ENCODE measurements at places on chromosomes 3 and 15.

DNA sequence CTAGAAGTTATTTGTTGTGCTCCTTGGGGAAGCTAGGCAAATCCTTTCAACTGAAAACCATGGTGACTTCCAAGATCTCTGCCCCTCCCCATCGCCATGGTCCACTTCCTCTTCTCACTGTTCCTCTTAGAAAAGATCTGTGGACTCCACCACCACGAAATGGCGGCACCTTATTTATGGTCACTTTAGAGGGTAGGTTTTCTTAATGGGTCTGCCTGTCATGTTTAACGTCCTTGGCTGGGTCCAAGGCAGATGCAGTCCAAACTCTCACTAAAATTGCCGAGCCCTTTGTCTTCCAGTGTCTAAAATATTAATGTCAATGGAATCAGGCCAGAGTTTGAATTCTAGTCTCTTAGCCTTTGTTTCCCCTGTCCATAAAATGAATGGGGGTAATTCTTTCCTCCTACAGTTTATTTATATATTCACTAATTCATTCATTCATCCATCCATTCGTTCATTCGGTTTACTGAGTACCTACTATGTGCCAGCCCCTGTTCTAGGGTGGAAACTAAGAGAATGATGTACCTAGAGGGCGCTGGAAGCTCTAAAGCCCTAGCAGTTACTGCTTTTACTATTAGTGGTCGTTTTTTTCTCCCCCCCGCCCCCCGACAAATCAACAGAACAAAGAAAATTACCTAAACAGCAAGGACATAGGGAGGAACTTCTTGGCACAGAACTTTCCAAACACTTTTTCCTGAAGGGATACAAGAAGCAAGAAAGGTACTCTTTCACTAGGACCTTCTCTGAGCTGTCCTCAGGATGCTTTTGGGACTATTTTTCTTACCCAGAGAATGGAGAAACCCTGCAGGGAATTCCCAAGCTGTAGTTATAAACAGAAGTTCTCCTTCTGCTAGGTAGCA is 657 bp downstream of the PATL2 start:
- no peak for DNase-seq

GRCh38 chr3:72657666-72658065 is 190.6 kb downstream of the SHQ1 start:
- no peak for DNase-seq

DNA sequence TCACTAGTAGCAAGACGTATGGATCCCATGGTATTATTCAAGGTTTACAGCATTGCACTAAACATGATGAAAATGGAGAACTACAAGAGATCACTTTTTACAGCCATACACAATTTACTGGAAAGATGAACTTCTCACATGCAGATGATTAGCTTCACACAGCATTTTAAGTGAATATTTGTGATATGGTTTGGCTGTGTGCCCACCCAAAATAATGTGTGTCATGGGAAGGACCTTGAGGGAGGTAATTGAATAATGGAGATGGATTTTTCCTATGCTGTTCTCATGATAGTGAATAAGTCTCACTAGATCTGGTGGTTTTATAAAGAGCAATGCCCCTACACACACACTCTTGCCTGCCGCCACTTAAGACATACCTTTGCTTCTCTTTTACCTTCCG is 662.0 kb upstream of the CCDC54 start:
- DNase-seq, result no peak

GRCh38 chr15:52292780-52293392 is 2.7 kb downstream of the MYO5C start:
- DNase-seq, result no peak

DNA sequence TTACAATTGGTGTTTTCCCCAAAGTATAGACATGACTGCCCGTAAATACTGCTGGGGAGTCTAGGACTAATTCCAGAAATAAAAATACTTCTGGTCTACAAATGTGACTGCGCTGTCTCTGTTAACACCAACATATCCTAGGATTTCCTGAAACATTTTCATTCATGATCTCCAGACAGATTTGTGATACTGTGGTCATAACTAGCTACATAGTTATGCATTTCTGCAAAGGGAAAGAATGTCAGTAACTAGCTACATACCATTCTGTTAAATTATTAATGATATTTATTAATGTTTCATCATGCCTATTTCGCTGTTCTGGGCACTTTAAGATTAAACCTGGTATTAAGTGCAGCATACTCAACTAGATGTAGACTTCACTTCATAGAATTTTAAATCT is 33.3 kb downstream of the SETD5 start:
- DNase-seq, result no peak

DNA sequence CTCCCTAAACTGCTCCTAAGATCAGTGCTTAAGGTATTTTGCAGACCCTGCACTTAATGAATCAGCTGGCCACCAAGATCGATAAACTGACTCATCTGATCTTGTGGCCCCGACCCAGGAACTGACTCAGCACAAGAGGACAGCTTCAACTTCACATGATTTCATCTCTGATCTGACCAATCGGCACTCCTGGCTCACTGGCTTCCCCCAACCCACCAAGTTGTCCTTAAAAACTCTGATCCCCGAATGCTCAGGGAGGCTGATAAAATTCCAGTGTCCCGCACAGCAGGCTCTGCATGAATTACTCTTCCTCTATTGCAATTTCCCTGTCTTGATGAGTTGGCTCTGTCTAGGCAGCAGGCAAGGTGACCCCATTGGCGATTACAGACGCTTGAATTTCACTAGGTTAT is 13.5 kb downstream of the HTR3E start:
- DNase-seq, result no peak

DNA sequence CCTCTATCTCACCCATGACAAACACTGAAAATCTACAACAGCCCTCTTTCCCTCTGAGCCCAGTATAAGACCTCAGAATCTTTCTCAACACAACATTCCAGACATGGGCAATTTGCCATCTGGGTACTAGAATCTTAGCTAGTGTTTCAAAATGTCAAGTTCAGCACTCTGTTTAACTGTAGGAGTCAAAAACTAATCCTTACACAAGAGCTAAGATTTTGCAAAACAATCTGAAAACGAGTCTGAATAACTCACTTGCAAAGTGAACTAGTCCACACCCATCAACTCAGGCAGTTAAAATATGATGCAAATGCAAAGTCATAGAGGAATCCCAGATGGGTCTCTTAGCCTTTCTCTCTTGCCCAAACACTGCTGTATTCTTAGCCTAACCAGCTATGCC is 67.8 kb downstream of the GPR176 start:
- DNase-seq, result no peak

- DNase-seq, result no peak
Measured at GRCh38 chr3:70400194-70400593, 87.8 kb upstream of the MDFIC2 start.

DNA sequence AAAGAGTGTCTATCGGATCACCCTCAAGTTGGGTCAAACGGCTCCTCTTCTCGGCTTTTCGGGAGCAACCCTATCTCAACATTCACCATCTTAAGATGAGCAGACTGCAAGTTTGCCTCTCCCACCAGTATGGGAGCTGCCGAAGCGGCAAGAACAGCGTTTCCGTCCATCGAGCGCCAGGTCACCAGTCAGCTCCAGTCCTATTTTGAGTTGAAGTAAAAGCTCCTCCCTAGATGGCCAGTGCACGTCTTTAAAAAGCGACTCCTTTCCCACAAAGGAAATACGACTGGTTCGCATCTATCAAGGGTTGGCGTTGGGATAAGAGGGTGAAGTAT is 369 bp upstream of the U2SURP start:
- DNase-seq, result no peak

DNA sequence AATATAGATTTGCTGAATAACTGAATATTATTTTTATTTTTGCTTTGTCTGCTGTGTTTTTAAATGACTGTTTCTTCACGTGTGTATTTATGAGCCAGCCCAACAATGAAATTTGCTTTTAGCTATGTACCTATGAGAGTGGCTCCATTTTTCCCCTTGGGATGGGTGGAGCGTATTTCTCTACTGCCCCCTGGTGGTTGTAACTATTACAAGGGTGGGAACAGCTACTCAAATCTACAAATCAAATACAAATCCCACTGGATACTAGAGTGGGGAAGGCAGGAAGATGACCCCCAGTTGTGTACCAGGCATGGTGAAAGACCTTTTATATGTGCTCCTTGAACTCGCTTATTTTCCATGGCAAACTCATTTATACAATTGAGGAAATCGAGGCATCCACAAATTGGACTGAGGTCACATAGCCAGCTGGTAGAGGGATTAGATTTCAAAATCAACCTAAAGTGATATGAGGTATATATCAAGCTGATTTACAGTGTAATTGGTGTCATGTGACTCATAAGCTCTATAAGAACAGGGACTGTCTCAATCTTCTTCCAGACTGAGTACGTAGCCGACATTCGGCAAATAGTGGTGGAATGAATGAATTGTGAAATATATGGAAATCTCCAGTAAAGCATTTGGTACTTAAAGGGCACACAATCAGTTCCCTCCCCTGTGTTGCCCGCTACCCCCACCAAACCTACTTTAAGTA is 69.5 kb upstream of the VEPH1 start:
- DNase-seq, result peak; percentile 55

DNA sequence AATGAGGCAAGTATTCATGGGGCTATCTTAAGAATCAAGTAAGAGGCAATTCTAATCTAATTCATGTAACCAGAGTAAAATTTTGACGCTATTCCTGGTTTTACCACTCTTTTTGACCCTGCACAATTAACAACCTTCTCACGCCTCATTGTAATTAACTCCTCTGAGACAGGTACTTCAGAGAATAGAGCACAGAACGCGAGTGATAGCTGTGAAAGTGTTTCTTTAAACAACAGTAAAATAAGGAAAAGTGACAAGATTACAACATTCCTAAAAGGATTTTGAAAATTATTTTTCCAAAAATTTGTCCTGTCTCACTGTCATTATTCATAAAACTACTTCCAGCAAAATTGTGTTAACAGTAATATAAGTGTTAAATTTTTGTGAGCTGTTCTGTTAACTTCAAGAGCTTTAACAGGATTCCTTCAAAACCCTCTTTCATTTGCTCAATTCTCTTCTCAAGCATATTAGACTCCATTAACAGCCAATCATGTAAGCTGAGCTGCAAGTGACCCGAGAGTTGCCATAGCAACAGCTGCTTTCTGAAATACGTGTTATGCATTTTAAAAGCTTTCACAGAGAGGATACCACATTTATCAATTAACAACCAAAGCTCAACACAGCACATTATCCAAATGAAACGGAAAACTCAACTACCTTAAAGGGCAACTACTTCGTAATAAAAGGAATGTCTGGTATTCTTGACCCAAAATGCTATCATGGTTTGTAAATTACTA is 93.1 kb downstream of the STAG1 start:
- no peak for DNase-seq

All from NCI-H1048 (cell line).